Ecto neural progenitor cell (in vitro differentiated cells): ENCODE measurements at places on chromosomes 4 and X.

- DNase-seq: no peak
Observed at GRCh38 chr4:23305026-23305425, 584.8 kb downstream of the PPARGC1A start.

DNA sequence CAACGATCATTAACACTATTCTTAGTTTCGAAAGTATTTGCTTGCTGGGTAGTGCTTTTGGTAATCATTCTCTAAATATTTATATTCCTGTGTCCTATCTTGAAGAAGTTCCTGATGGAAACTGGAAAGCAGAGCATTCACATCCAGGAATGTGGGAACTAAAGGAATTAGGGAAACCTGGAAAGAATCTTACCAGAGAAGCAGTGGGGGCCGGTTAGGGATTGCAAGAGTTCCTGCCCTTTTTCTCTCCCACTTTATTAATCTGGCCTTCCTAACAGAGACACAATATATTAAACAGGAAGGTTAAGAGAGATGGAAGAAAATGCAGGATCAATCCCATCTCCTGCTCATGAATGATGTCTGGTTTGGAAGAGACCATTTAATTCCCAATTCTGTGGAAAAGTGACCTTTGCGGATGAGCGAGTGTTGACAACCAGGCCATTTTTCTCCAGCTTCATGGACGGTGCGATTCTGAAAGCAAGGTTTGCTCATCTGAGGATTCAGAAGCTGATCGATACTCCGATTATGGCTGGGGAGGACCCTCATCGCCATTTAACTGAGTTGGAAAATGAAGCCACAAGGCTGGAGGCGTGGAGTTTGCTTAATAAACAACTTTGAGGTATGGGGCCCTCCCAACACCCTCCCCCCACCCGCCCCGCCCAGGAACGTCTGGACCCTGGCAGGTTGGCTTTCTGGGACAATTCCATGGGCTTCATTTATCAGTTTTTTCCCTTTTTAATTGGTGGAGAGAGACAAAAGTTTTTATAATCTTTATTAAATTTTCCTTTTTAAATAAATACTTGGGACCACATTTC lies 52.3 kb downstream of the C4orf51 start:
- DNase-seq: no peak

DNA sequence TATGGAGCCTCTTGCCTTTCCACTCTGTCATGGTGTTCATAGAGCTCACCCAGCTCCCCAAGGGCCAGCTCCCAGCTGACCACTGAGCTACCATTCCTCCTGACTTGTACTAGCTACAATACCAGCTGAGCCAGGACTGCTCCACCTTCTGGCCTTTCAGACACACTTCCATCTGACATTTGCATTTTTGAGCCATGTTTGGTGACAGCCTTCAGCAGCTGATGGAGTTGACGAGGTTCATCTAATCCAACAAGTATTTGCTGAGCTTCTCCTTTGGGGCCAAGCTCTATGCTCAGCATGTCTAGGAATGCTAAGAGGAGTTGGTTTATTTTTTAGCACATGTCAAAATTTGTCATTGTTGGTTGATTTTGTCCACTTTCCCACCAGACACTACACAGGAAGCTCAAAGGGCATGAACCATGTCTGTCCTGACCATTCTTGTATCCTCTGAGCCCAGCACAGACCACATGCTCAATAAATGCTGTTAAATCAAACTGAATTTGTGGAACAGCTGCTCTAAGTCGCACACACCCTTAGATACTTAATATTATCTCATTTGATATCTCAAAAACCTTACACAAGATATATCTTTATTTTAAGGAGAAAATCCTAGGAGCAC lies 142.6 kb upstream of the PPARGC1A start:
- DNase-seq: no peak

DNA sequence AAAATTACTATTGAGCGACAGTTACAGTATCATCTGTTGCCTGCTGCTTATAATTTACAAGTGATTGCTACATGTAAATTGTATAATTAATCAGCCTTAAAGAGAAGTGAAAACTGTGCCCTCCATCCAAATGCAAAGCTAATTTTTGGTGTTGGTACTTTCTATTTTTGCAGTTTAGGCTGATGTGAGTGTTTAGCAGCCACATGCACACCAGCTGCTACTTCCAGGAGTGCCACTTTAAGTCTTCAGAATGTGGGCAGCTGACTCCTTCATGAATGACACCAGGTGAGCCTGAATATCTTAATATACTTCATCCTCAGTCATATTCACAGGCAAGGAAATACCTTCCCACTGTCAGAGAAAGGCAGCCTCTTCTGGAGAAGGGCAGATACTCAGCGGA lies 149.8 kb upstream of the RASGEF1B start:
- no peak for DNase-seq

- DNase-seq: no peak
Observed at GRCh38 chr4:67885762-67886161, 2.0 kb upstream of the TMPRSS11D start.

DNA sequence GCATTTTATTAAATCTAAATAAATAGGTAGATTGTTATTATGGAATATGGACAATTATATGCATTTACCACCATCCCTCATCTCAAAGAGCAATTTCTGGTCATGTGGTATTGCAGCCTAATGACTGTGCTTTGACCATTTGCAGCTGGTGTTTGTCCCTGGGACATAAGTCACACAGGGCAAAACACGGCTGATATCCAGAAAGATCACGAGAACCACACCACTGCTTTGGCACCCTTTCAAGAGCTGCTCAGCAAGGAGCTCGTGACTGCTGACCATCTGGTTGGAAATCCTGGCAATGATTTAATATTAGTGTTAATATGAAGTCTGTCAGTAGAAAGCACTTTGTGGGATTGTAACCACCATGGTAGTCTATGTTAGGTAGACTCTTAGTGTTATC lies 545.0 kb downstream of the GBA3 start:
- DNase-seq: no peak

DNA sequence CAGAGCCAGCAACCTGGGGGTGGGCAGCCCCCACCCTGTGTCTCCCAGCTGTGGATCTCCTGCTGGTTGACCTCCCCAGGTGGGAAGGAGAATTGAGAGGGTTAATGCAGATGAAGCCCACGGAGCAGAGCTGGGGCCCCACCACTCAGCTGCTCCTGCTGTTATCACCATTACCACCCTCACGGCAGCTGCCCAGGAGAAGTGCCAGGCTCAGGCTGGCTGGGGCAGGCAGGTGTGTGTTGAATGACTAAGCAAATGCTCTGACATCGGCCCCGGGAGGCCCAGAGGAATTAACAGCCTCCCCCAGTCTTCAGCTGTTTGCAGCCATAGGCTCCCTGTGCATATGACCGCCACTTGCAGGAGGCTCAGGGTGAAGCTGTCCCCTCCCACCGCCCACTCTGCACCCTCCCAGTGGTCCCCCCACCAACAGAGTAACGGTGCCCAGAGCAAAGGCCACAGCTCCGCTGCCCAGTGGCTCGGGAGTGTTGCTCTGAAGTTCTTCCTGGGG lies 133.8 kb downstream of the CPZ start:
- peak; percentile 39 for DNase-seq

- no peak for DNase-seq
Observed at GRCh38 chrX:123172869-123173268, 11.2 kb upstream of the GRIA3 start.

GRCh38 chr4:128841402-128841801 lies 31.9 kb downstream of the JADE1 start:
- DNase-seq: no peak

DNA sequence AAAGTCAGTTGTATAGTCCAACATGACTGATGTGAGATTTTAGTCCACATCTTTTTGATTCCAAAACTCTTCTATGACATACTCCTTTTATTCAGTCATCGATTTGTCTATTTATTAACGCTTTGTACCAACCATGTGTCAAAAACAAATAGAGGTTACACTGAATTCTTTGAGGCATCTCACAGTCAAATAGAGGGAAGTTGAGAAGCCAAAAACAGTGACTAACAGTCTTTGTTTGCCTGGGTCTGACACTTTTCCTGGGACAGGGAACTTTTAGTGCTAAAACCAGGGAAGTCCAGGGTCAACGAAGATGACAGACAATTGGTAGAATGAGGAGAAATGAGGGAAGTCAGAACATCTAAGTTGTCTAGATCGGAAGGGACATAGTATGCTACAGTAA lies 169.9 kb upstream of the HS3ST1 start:
- no peak for DNase-seq

DNA sequence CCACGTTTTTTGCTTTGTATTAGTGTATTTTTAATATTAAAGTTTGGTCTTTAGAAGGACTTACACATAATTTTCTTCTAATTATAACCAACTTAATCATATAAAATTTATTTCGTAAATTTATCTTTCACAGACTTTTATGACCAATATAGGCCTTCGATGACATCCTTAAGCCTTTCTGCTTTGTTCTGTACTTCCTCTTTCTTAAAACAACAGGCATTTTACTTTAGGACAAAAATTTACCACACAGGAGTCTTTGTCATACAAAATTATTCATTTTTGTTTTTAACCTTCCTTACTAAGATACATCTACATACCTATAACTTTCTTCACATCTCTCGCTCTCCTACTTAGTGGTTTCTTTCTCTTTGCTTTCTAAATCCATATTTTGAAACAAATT lies 56.3 kb downstream of the RGS12 start:
- no peak for DNase-seq

DNA sequence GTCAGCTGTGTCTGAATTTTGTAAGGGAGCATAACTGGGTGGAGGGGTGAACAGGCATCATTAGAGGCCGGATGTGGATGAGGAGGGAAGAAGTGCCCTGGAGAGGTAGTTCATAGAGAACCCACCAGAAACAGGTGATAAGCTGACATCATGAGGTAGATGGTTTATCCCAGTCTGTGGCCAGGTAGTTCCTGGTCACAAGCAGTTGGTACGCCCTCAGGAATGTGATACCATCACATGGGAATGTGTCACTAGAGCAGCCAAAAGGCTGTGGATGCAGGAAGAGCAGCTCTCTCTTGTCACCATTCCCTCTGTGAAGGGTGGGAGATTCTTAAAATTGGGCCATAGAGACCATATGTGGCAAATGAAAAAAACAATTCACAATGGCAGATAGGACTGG lies 21.9 kb downstream of the MSN start:
- no peak for DNase-seq

GRCh38 chr4:176849076-176849475 lies 56.4 kb upstream of the VEGFC start:
- no peak for DNase-seq

DNA sequence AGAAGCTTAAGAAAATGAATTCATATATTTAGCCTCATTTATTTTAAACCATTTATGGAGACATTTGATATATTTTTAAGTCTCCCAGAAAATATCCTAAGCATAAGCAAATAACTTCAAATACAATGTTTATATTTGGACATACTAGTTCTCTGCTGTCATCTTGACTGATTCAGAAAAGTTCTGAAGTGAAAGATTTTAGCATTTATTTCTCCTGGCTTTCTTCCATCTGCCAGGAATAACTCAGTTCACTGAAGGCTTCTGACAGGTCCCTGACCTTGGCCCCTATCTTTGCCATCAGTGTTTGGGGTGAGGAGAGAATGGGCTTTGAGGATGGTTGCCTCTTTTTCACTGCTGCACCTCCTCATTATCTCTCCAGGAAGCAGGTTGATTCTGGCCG lies 115.7 kb downstream of the SLIT2 start:
- DNase-seq: no peak
